ENCODE measurements at places on chromosomes 3 and 15.

GRCh38 chr3:58261954-58262666 lies 24.5 kb downstream of the ABHD6 start:
- no peak for DNase-seq

DNA sequence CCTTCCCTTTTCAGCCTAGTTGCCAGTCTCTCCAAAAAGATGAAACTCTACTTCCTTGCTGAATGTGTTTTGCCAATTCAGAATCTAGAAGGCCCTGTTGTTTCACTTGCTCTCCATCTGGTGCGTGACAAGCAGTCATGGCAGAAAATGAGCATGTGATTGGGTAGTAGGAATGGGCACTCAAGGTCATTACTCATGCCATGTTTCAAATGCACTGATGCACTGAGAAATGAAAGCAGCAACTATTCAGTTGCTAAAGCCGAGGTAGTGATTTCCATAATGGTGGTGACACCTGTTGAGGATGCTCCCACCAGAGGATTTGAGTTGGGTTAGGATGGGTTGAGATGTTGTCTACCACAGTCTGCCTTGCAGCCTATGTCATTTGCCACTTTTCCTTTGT lies 12.7 kb downstream of the ZBTB38 start:
- DNase-seq = no peak

- DNase-seq = peak; percentile 47
These were observed 655 bp downstream of the CYFIP1 start for GRCh38 chr15:22979238-22980188.

DNA sequence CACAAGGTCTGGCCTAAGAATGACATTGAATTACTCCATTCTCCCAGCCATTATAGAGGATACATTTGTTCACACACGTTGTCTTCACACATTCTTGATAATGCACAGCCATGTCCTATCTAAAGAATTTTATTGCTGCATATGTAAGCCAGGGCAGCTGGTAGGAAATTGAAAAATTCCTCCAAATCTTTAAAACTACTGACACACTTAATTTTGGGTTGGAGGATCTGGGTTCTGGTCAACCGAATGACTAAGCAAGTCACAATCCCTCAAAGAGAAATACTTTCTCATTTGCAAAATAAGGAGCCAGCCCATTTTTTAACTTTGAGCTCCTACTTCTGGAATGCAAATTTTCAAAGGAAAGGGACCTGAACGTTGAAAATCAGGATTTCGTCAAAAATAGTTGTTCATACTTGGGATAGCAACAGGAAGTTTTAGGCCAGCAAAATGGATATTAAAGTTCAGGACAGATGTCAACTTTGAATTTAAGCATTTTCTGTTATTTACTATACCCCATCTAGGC lies 638.3 kb downstream of the NTRK3 start:
- DNase-seq = no peak

DNA sequence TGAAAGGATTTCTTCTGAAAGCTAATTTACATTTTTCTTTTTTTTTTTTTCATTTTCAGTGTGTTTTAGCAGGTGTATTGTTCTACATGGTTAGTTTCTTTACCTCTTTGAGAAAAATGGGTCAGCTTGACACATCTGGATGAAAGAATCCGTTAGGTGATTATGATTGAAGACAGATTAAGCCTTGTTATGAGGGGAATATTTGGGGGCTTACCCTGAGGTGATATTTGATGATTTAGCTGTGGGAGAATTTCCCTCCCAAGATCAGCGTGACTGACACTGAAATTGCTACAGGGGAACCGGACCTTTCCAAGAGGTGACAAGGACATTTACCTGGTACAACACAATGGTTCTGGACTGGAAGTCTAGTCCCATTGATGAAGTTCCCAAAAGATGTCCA lies 147.5 kb downstream of the NFKBIZ start:
- DNase-seq = no peak

- DNase-seq = no peak
These were observed 50.7 kb downstream of the UMPS start for GRCh38 chr3:124780761-124781475.

DNA sequence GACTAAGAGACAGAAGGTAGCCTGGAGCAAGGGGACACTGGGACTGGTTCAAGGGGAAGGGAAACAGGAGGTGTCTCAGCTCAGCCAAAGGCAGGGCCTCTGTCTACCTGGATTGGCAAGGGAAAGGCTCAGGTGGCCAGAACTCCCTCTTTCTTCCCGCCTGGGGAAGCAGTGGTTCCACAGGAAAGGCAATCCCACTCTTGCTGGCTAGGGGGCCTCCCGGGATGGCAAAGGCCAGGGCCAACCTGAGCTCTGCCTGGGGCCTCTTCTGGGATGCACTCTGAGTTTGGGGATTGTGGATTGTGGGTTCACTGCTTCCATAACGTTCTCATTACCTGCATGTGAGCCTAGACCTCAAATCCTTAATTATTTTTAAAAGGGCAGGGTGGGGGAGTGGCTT lies 13.0 kb upstream of the PARP6 start:
- no peak for DNase-seq

DNA sequence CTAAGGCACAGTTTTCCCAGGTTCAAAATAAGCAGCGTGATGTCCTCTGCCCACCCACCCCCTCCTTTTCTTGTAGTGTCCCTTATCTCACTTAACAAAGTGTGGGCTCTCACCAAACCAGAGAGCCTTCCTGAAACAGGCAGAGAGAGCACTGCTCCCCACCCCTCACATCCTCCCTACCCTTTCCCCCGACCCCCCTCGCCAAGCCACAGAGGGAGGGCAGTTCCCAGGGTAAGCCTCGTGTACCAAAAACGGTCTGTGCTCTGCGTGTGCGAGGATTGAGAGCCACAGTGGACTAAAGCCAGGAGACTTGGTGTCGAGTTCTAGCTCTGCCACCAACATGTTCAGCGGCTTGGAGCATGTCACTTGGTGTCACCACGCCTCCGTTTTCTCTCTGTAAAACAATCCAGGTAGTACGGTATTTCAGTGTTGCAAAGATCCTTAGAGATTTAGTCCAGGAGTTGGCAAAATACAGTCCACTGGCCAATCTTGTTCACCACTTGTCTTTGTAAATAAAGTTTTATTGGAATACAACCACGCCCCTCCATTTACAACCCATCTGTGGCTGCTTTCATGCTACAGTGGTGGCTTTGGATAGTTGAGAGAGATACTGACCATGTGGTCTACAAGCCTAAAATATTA lies 249.9 kb downstream of the OPA1 start:
- no peak for DNase-seq

GRCh38 chr3:79172241-79172640 lies 595.6 kb downstream of the ROBO1 start:
- DNase-seq = no peak

- DNase-seq = no peak
These were observed 4.0 kb upstream of the SPSB4 start for GRCh38 chr3:141047168-141047567.

- no peak for DNase-seq
These were observed 25.5 kb upstream of the FGD5 start for GRCh38 chr3:14793126-14793857.

DNA sequence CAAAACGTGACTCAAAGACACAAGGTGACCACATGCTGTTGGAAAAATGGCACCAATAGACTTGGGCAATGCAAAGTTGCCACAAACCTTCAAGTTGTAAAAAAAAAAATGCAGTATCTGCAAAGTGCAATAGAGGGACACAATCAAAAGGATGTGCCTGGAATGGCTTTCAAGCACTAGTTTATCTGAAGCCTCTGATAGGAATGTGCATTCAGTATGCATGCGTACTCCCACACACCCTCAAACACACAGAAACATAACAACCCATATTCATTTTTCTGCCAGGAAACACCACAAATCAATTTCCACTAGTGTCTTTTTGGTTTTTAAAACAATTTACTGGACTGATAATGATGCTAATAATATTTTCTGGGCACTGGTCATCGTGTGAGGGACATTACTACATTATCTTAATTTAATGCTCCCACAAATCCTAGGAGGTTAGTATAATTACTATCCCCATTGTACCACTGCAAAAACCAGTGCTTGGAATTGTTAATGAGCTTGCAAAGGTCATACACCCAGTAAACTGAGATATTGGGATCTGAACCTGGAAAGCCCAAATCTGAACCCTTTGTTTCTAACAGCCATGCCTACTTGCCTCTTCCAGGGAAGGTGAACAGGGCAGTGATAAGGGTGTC lies 298.7 kb downstream of the MAGI1 start:
- DNase-seq = no peak

DNA sequence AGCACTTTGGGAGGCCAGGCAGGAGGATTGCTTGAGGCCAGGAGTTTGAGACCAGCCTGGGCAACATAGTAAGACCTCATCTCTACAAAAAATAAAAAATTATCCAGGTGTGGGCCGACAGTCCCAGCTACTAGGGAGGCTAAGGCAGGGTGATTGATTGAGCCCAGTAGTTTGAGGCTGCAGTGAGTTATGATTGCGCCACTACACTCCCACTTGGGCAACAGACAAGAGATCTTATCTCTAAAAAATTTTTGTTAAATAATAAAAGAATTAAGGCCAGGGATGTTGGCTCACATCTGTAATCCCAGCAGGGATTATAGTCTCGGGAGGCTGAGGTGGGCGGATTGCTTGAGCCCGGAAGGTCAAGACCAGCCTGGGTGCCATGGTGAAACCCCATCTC lies 25.8 kb upstream of the NFKBIZ start:
- DNase-seq = no peak

DNA sequence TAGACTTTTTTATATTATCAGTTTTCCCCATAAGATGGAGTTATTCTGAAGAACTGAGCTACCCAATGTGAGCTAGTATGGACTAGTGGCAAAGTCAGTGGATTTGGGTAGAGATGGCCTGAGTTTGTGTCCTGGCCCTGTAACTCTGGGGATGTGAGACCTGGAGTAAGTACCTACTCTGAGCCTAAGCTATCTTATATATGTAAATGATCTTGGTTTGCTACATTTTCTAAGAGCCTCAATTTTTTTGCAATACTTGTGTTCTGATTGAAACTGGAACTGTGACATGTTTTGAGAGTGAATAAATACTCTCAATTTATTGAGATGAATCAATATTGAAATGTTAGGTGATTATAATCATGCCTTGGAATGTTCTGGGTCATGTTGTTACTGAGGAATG lies 73.6 kb downstream of the ZNF621 start:
- no peak for DNase-seq

GRCh38 chr15:85480923-85481322 lies 100.5 kb downstream of the AKAP13 start:
- DNase-seq = no peak

- no peak for DNase-seq
These were observed 36.1 kb upstream of the HRH1 start for GRCh38 chr3:11118181-11118682.

DNA sequence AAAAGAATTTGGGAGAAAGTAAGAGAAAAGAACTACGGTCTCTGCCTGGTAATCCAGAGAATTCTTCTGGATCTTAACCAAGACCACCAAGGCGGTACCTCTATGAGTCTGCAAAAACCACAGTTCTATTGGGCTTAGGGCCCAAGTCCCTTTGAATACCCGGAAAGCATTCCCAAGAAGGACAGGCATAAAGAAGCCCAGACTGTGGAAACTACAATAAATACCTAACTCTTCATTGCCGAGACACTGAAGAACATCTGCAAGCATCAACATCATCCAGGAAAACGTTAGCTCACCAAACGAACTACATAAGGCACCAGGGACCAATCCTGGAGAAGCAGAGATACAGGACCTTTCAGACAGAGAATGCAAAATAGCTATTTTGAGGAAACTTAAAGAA lies 162.3 kb upstream of the TMC3 start:
- no peak for DNase-seq

DNA sequence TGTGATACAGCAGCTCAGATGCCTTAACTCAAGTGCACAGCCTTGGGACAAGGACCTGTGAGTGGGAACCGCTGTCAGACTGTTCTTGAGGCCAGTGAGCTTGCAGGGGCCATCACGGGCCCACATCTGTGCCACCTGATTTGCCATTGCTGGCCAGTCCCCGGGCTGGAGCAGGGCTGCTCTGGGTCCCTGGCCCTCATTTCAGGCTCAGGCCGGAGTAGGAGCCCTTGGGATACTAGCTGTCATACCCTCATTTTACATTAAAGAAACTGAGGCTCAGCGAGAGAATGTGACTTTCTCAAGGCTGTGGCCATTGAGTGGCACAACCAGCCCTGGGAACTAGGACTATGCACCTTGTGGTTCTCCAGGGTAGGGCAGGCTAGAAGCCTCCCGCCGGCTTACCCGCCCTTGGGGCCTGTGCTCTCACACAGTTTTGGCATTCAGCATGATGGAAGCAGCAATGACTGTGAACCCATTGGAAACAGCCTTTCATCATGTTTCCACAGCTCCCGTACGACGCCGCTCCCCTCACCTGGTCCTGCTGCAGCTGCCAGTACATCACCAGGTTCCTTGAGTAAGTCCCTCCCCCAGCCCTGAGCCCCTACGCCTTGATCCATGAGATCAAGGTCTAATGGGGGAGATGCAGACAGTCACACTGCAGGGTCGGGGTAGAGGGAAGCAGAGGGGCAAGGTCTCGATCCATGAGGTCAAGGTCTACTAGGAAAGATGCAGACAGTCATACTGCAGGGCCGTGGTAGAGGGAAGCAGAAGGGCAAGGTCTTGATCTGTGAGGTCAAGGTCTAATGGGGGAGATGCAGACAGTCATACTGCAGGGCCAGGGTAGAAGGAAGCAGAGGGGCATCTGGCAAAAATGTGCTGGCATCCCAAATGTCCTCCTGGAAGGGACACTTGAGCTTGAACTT lies 42.2 kb downstream of the GOLGA6L10 start:
- DNase-seq = no peak

GRCh38 chr15:101450403-101451265 lies 38.9 kb downstream of the PCSK6 start:
- DNase-seq = no peak

GRCh38 chr3:182413682-182414081 lies 379.6 kb upstream of the ATP11B start:
- no peak for DNase-seq

- no peak for DNase-seq
These were observed 127.2 kb upstream of the MANF start for GRCh38 chr3:51257870-51258269.

DNA sequence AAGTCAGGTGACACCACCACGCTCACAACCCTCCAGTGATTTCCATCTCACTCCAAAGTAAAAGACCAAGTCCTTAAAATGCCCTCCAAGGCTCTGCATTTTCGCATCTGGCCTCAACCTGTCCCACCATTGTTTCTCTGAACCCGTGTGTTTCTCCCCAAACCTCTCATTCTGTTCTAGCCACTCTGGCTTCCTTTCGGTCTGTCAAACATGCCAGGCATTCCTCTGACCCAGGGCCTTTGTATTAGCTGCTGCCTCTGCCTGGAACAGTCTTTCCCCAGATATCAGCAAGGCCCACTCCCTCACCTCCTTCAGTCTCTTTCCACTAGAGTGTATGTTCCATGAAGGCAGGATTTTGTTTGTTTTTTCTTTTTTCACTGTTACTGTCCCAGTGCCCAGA lies 16.0 kb downstream of the MAP2K5 start:
- no peak for DNase-seq

DNA sequence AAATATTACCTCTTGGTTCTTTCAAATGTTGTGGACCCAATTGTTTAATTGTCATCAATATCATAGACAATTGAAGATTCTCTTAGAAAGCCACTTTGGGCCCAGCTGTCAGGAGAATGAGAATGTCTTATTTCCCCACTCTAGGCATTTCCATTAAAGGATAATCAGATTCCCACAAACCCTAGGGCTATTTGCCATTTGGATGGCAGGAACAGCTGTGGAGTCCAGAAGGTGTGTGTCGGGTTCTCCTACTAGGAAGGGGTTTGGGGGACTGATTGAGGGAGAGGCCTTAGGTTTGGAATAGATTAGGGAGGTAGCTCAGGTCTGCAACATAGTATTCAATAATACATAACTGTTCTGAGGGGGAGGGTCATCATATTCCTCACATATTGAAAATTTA lies 35.2 kb upstream of the PLSCR5 start:
- DNase-seq = no peak
